ENCODE measurements at places on chromosomes 16 and 17.

DNA sequence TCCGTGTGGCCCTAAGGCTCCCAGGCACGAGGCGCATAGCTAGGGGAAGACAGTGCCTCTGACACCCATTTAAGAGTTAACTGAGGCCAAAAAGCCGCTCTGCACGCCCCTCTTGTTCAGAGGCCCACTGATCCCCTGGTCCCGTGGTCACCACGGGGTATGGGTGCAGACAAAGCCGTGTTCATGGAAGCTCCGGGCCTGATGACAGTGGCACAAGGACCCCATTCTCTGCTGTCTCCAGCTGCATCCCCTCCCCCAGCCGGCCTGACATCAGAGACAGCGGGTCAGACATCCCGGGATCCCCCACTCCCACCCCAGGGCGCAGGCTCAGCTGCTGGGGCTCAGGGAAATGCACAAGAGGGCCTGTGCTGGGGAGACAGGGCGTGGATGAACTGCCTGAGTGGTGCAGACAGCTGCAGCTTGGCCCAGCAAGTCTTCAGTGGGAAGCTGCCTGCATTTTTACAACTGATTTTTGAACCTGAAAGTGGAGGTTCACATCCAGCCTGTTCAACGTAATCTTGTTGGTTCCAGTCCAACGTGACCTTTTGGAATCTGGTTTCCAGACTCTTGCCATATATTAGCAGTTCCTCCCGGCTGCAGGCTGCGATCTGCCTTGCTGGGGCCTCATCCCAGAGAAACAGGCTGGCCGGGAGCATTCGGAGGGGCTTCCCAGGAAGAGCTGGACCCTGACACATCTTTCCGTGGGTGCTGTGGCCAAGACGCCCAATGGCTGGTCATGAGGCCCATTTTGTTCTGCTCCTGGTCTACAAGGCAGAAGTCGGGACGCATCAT, 9.7 kb upstream of the BAHCC1 start:
- no peak for DNase-seq

DNA sequence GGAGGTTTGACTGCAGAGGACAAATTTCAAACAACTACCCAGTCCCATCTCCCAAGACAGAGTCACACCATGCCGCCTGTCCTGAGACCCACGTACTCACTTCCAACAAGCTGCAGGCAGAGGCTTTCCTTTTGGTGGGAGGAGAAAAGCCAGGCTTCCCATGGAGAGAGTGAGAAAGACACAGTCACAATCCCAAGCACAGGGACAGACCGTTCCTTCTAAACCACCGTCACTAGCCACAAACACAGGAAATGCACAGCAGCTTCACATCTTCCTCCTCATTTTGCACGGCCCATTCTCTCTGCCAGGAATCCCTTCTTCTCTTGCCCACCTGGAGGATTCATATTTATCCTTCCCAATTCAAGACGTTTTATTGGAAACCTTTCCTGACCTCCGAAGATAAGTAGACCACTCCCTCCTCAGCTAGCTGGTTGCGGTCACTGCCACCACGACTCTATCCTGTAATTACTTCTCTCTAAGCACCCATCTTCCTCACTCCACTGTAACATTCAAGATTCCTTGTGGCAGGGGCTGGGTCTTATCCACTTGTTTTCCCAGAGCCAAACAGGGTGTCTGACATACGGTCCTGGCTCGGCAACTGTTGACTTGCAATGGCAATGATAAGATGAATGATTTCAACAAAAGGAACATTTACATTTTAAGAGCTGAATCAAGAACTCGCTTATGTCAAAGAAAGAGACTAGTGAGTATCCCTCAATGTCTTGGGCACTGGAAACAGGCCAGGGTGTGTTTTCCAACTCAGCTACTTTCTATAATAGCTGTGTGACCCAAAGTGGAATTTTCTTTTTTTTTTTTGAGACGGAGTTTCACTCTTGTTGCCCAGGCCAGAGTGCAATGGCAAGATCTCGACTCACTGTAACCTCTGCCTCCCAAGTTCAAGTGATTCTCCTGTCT, 87.6 kb downstream of the XYLT1 start:
- DNase-seq = peak; percentile 46

- no peak for DNase-seq
Observed at GRCh38 chr16:76959166-76959565, 231.8 kb upstream of the MON1B start.

DNA sequence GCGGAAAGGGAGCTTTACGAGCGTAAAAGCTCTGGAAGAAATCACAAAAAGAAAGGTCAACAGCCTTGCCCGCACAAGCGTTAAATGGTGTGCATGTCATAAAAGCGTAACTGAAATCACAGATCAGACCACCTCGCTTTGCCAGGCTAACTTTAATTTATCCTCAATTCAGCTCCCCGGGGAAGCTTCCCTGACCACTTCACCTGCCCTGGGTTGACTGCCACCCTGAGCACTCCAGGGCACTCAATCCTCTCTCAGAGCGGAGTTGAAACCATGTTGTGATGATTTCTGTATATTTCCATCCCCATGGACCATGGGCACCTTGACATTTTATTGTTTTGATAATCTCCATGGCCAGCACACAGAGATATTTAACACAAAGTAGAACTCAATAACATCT, 16.1 kb upstream of the NAGS start:
- no peak for DNase-seq

DNA sequence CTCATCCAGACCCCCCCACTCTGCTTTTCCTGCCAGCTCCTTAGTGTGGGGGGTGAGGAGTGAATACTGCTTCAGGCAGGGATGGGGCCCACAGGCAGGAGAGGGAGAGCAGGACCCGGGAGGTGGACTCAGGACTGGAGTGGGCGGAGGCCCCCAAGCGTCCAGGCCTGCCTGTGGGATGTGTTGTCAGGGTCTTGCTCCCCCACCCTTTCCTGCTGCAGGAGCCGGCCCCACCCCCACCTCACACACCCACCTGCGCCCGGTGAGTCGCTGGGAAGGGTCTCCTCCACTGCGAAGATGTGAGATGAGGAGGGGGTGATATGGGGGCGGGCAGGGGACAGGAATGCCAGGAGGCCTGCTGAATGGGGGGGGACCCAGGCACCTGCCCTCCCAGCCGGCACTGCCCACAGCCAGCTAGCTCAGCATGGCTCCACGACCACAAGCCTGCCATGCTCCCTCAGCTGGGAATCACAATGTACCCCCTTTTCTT, 1.1 kb downstream of the FAM171A2 start:
- no peak for DNase-seq

GRCh38 chr16:81445966-81446906, 1.6 kb downstream of the CMIP start:
- no peak for DNase-seq

GRCh38 chr16:83113317-83113716, 486.5 kb downstream of the CDH13 start:
- DNase-seq = peak; percentile 15

DNA sequence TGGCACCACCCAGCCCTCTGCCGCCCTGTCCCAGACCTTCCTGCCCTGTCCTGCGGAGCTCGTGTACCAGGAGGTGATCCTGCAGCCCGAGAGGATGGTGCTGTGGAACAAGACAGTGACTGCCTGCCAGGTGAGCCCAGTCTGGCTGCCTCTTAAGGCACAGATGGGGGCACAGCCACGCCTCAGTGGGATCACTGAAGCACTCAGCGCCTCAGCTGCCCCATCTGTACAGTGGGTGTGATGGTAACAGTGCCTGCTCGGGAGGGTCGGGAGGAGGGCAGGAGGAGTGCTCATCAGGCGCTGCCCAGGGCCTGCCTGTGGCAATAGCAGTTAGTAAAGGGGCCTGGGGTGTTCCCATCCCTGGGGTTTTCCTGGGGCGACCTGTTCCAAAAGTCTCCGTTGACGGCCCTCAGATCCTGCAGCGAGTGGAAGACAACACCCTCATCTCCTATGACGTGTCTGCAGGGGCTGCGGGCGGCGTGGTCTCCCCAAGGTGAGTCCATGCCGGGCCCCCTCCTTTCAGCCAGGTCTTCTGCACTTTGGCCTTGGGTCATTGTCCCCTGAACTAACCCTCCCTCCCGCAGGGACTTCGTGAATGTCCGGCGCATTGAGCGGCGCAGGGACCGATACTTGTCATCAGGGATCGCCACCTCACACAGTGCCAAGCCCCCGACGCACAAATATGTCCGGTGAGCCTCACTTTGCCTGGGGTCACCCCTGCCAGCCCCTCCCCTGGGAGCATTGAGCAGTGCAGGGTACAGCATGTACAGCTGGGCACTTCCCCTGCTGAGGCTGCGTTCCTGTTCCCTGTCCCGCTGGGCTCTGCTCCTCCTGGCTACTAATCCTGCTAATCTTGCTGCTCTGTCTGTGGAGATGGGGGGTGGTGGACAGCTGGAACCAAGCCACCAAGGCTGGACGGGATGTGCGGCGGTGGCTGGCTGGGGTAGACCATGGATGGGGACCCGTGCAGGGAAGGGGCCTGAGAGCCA, 4.5 kb upstream of the TCAP start:
- DNase-seq = no peak

DNA sequence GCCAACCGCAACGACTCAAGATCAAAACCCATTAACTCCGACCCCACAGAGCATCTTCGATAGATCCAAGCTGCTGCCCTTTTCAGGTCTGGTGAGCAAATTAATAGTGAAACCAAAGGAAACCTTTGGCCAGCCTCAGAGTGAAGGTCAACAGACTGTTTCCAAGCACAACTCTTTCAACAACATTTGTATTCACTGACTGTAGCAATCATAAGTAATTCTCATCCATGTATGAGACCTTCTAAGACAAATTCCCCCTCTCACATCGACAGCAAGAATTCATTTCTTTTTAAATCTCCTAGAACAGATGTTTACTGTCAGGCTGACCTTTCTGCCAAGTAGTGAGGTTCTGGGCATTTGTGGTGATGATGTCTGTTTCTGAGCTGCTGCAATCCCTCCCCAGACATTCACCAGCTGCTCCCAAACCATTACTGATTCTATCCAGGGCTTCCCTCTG, 64.2 kb downstream of the SLC39A11 start:
- no peak for DNase-seq

DNA sequence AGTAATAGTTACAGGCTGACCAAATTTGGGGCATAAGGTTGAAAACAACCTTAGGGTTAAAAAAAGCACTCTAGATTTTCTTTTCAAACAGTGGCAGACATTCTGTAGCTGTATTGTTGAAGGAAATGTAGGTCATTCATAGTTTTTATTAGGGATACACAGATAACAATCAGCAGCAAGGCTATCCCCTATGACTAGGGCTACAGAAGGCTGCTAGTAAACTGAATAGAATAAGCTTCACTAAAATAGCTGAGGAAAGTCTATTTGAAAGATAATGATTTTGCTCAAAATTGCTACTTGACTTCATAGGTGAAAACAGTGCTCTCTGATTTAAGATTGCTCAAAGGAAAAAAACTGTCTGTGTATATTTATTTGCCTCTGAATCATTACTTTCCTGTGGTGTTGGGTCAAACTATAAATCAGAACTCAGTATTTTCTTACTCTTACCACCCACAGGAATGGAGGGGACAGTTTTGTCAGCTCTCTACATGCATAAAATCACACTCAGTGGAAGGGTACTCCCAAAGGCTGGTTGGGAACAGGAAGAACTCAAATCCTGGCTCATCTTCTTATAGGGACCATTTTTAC, 24.8 kb downstream of the RPGRIP1L start:
- no peak for DNase-seq

DNA sequence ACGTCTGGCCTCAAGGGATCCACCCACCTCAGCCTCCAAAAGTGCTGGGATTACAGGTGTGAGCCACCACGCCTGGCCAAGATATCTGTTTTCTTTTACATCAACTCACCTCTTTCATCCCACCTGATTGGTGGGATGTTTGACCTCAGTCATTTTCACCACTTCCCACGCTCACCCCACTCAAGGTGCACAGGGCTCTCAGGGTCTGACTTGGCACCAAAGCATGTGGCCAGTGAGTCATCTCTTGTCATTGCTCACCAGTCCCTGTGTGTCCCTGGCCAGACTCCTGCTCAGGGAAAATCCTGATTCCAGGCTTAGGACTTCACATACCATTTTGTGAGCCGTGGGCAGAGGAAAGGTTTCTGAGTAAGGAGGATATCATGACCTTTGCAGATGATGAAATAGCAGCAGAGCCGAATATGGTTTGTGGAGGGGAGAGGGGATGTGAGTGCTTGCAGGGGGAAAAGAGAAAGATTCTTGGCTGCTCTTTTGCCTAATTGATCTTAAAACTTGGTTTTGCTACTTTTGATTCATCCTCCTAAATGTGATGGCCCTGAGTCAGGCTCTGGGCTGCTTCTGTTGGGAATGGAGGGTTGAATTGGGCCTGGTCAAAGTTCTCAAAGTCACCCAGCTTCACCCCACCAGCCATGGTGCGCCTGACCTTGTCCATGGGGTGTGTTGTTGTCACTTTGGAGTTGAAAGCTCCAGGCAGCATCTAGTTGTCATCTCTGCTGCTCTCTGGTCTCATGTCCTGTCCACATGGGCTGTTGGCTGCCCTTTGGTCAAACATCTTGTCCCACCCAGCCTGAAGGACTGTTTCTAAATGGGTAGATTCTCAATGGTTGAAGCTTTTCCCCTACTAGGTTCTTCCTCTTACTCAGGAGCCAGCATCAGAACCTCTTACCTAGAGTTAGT, 6.0 kb upstream of the KCNH6 start:
- no peak for DNase-seq

GRCh38 chr17:1186214-1186820, 6.5 kb upstream of the ABR start:
- DNase-seq = no peak

DNA sequence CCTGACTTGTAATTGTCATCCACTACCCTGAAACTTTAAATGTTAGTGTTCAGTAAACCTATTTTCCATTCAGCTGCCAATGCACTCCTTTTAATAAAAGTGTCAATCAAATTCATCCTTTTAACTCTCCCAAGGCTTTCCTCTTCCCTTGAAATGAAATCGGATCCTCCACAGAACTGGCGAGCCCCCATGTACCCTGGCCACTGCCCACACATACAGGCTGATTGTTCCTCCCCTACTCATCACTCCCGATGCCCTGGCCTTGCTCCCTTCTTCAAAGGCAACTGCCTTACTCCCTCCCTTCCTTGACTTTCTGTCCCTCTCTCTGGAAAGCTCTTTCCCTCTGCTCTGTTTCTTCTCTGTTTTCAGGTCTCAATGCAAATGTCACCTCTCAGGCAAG, 7.6 kb downstream of the KRT33A start:
- DNase-seq = no peak

- DNase-seq = no peak
Observed at GRCh38 chr17:38592487-38592886, 13.3 kb downstream of the SRCIN1 start.

DNA sequence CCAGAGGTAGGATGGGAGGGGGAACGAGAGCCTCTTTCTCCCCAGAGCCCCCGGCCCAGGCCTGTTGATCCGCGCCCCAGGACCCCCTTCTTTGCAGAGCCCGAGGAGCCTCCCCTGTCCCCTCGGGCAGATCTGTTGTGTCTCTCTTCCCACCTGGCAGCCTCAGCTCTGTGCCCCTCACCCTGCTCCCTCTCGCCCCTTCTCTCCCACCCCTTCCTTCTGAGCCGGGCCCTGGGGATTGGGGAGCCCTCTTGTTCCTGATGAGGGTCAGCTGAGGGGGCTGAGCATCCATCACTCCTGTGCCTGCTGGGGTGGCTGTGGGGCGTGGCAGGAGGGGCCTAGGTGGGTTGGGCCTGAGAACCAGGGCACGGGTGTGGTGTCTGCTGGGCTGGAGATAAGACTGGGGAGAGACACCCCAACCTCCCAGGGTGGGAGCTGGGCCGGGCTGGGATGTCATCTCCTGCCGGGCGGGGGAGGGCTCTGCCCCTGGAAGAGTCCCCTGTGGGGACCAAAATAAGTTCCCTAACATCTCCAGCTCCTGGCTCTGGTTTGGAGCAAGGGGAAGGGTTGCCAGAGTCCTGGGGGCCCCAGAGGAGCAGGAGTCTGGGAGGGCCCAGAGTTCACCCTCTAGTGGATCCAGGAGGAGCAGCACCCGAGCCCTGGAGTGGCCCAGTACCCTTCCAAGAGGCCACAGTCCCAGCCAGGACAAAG, 65.4 kb downstream of the MRC2 start:
- peak; percentile 33 for DNase-seq

All from KBM-7 (cell line).